ENCODE measurements at places on chromosomes 6 and 20. TPM values are rescaled to one million over a fixed set of nuclear protein-coding genes. Genes with fewer than 3 reads are reported as not detected.

The TPX2 gene
- 8.8 TPM for total RNA-seq

The OGFR gene
- total RNA-seq, result 91.0 TPM

The OR12D3 gene
- not detected for total RNA-seq

The OPN5 gene
- total RNA-seq, result not detected

The SGK2 gene
- 0.88 TPM for total RNA-seq

The UNC5CL gene
- 1.7 TPM for total RNA-seq

The WFDC8 gene
- not detected for total RNA-seq

The FOXS1 gene
- total RNA-seq, result 2.3 TPM

- peaks cover 12% of the 10 kb centered on the region for H3K4me1 ChIP-seq
- peaks cover 82% of the 10 kb centered on the region for H3K36me3 ChIP-seq
- H3K27ac ChIP-seq, result no peak overlapping the region
- H3K4me3 ChIP-seq, result no peak overlapping the region
- no peaks in the 10 kb centered on the region for H3K27me3 ChIP-seq
Measured at GRCh38 chr6:157133856-157134255, 189.5 kb downstream of the TMEM242 start.

GRCh38 chr6:152295346-152295745 is 341.8 kb downstream of the SYNE1 start:
- peaks cover 36% of the 10 kb centered on the region for H3K36me3 ChIP-seq
- H3K4me3 ChIP-seq, result no peak overlapping the region
- no peaks in the 10 kb centered on the region for H3K27me3 ChIP-seq
- no peak overlapping the region for H3K27ac ChIP-seq
- H3K4me1 ChIP-seq, result peaks cover 8% of the 10 kb centered on the region
- no peak for DNase-seq

DNA sequence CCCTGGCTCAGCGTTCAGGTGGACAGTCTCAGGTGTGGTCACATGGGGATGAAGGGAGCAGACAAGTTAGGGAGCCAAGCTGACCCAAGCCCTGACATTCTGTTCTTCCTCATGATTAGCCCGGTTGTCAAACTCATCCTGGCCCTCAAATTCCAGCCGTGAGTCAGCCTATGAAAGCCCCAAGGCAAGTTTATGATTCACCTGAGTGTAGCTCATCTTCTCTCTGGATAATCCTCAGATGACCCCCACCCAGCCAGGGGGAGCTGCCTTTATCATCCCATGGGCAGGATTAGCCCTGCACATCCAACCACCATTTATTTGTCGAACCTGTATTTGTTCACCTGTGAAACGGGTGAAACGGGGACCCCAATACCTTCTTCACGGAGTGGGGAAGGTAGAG is 161.9 kb downstream of the DHX35 start:
- no peak overlapping the region for H3K4me3 ChIP-seq
- no peak for DNase-seq
- no peaks in the 10 kb centered on the region for H3K4me1 ChIP-seq

DNA sequence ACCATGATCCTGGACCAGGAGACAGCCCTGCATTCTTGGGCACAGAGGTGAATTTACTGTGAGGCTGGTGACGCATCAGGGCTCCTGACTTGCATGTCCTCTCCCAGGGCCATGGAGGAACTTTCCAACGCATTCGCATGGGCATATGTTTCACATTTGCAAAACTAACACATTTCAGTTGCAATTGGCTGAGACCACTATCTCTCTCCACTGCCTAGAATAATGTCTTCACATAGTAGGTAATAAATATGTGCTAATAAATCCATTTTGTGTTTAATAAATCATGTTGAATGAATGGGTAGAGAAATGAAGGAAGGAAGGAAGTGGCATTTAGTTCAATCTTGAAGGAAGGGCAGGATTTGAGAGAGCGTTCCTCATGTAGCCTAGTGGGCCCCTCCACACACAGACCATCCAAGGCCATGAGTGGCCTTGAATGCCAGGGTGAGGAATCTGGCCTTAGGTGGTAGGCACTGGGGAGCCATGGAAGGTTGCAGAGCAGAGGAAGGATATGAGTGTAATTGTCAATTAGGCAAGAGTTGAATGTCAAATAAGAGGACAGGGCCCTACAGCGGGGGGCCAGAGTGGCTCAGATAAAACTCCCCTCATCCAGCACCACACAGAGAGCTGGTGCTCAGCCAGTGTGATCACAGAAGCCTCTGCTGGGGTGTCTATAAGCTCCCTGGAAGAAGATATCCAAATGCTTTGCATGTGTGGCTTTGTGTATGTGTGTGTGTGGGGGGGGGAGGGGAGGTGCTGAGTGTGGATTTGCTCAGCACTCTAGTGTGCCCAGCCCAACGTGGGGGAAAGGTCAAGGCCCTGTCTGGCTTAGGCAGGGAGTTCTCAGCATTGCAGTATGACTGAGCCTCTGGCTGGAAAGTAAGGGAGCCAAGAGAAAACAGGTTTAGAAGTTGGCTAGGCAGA is 30.9 kb upstream of the CCN5 start:
- no peak overlapping the region for H3K27ac ChIP-seq
- no peaks in the 10 kb centered on the region for H3K36me3 ChIP-seq
- peaks cover 22% of the 10 kb centered on the region for H3K4me1 ChIP-seq
- H3K4me3 ChIP-seq, result no peak overlapping the region
- no peaks in the 10 kb centered on the region for H3K27me3 ChIP-seq

GRCh38 chr20:10940941-10941340 is 267.1 kb upstream of the JAG1 start:
- DNase-seq, result no peak
- H3K27me3 ChIP-seq, result no peaks in the 10 kb centered on the region
- H3K27ac ChIP-seq, result no peak overlapping the region

GRCh38 chr6:26536571-26537159 is 1.5 kb upstream of the HMGN4 start:
- H3K4me3 ChIP-seq, result peak overlapping the region; percentile 83
- no peaks in the 10 kb centered on the region for H3K27me3 ChIP-seq
- peaks cover 54% of the 10 kb centered on the region for H3K4me1 ChIP-seq

- no peaks in the 10 kb centered on the region for H3K36me3 ChIP-seq
- H3K4me3 ChIP-seq, result peak overlapping the region; percentile 74
- peaks cover 34% of the 10 kb centered on the region for H3K4me1 ChIP-seq
Measured at GRCh38 chr6:127343809-127344659, 625 bp upstream of the ECHDC1 start.

- H3K27ac ChIP-seq, result peak overlapping the region; percentile 70
- DNase-seq, result no peak
- no peak overlapping the region for H3K4me3 ChIP-seq
- no peaks in the 10 kb centered on the region for H3K27me3 ChIP-seq
- H3K36me3 ChIP-seq, result no peaks in the 10 kb centered on the region
Measured at GRCh38 chr20:10502098-10502526, 67.0 kb downstream of the SLX4IP start.

GRCh38 chr6:125431971-125432370 is 130.2 kb upstream of the HDDC2 start:
- no peak for DNase-seq
- no peak overlapping the region for H3K4me3 ChIP-seq
- H3K36me3 ChIP-seq, result no peaks in the 10 kb centered on the region
- H3K4me1 ChIP-seq, result no peaks in the 10 kb centered on the region
- H3K27ac ChIP-seq, result no peak overlapping the region
- H3K27me3 ChIP-seq, result no peaks in the 10 kb centered on the region

- peaks cover 17% of the 10 kb centered on the region for H3K4me1 ChIP-seq
- H3K27me3 ChIP-seq, result no peaks in the 10 kb centered on the region
- no peak overlapping the region for H3K27ac ChIP-seq
- DNase-seq, result no peak
- no peaks in the 10 kb centered on the region for H3K36me3 ChIP-seq
Measured at GRCh38 chr20:5146099-5146668, 19.4 kb downstream of the CDS2 start.

- no peak for DNase-seq
- H3K27ac ChIP-seq, result no peak overlapping the region
- peaks cover 16% of the 10 kb centered on the region for H3K27me3 ChIP-seq
- H3K36me3 ChIP-seq, result no peaks in the 10 kb centered on the region
- H3K4me3 ChIP-seq, result no peak overlapping the region
Measured at GRCh38 chr20:1867495-1868260, 27.5 kb upstream of the SIRPA start.

GRCh38 chr6:56019973-56020372 is 144.6 kb upstream of the BMP5 start:
- H3K36me3 ChIP-seq, result no peaks in the 10 kb centered on the region
- no peaks in the 10 kb centered on the region for H3K4me1 ChIP-seq
- no peak overlapping the region for H3K4me3 ChIP-seq
- no peak for DNase-seq
- H3K27me3 ChIP-seq, result no peaks in the 10 kb centered on the region
- no peak overlapping the region for H3K27ac ChIP-seq

DNA sequence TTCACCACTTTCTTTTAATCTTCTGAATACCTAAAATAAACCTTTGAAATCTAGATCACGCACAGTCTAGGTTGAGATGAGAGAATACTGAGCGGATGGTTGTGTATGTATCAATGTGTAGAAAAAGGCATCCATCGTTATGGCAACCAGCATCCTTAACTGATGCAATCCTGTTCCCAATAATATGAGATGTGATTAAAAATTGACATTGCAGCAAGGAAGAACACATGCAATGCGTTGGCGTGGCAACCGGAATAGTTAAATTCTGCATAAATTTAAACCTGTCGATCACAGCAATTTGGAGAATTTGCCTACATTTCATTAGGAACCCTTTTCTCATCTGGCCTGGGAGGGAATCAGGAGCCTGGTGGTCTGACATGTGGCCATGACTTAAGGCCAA is 1.3 kb upstream of the L3MBTL1 start:
- DNase-seq, result no peak
- H3K4me1 ChIP-seq, result peaks cover 7% of the 10 kb centered on the region
- no peak overlapping the region for H3K4me3 ChIP-seq
- H3K36me3 ChIP-seq, result no peaks in the 10 kb centered on the region

DNA sequence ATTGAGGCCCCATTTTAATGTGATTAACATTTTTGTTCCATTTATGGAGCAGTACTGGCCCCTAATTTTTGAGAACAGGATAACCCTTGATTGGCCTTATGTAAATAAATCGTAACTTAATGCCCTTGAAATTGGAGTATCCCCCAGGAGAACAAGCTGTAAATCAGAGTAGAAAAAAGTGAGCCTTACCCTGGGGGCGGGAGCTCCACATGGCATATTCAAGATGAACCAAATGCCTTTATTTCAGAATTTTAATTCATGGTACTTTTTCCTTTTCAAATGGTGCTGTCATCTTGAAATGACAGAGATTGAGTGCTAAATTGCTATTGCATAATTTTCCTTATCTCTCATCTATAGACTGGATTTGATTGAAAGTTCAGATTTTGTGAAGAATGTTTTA is 809.5 kb upstream of the FLRT3 start:
- H3K4me1 ChIP-seq, result no peaks in the 10 kb centered on the region
- no peak overlapping the region for H3K4me3 ChIP-seq
- DNase-seq, result no peak
- H3K27me3 ChIP-seq, result no peaks in the 10 kb centered on the region
- H3K36me3 ChIP-seq, result no peaks in the 10 kb centered on the region

DNA sequence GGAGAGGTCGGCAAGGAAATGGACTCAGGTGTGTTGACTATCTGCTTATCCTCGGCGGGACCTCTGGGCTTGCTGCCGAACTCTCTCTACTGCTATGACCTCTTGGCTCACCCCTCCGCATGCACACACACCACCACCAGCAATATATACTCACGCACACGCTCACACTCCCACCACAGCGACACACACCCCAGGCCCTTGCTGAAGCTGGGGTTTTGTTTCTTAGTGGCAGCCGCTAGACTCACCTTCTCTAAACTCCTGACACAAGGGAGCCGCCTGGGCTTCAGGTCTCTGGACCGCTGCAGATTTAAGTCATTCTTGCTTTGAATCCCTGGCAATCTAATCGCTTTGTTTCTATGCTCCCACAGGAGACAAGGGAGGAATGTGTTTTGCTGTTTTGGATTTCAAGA is 59.4 kb upstream of the BACH2 start:
- DNase-seq, result no peak
- no peak overlapping the region for H3K4me3 ChIP-seq
- peaks cover 5% of the 10 kb centered on the region for H3K4me1 ChIP-seq
- no peak overlapping the region for H3K27ac ChIP-seq
- H3K36me3 ChIP-seq, result no peaks in the 10 kb centered on the region
- H3K27me3 ChIP-seq, result no peaks in the 10 kb centered on the region

- H3K4me3 ChIP-seq, result no peak overlapping the region
- no peaks in the 10 kb centered on the region for H3K36me3 ChIP-seq
- DNase-seq, result no peak
- H3K27ac ChIP-seq, result no peak overlapping the region
Measured at GRCh38 chr6:75381877-75382633, 97.5 kb upstream of the TMEM30A start.

- H3K4me1 ChIP-seq, result no peaks in the 10 kb centered on the region
- no peaks in the 10 kb centered on the region for H3K27me3 ChIP-seq
- no peak overlapping the region for H3K27ac ChIP-seq
Measured at GRCh38 chr6:103675807-103676406, 1183.8 kb downstream of the HACE1 start.

DNA sequence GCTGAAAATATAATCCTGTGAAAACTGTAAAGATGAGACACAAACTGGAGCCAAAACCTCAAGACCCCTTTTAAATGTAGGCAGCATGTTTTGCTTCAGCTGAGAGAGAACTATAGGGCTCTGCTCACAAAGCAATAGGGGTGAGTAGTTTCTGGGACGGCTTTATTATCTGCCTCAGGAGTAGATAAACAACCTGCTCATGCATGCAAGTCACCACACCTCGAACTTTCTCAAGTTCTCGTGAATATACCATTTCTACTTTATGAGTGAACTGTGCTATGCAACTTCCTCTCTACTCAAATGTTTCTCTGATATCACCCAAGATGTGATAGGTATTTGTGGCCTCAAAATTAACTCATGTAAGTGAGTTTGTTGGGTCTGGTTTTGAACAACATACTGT is 7.5 kb upstream of the OOEP start:
- no peaks in the 10 kb centered on the region for H3K36me3 ChIP-seq
- no peak for DNase-seq
- H3K27me3 ChIP-seq, result no peaks in the 10 kb centered on the region
- no peak overlapping the region for H3K4me3 ChIP-seq
- no peak overlapping the region for H3K27ac ChIP-seq

GRCh38 chr6:92748131-92748530 is 671.2 kb downstream of the EPHA7 start:
- no peaks in the 10 kb centered on the region for H3K36me3 ChIP-seq
- H3K27me3 ChIP-seq, result no peaks in the 10 kb centered on the region
- no peak overlapping the region for H3K4me3 ChIP-seq
- no peak overlapping the region for H3K27ac ChIP-seq
- no peaks in the 10 kb centered on the region for H3K4me1 ChIP-seq
